CD4-positive, alpha-beta T cell treated with Interleukin-6 for 4 hours (primary cell): ENCODE measurements at places on chromosomes 3 and 15.

DNA sequence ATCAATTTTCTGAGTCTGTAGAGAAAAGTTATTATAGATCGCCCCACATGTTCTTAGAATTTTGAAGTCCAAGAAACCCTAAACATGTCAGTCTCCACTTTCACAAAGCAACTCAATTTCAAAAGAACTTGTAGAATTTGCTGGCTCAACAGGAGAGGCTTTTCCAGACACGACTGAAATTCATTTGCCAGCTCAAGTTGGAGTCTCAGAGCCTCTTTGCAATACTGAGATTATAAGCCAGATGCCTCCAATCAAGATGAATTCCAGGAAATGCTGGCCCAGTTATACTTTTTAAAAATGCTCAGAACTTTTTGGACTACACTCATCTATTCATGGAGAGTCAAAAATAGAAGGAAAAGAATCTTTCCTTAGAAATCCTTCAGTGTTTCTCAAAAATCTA, 56.9 kb upstream of the NLGN1 start:
- DNase-seq, result no peak

- DNase-seq, result no peak
Measured at GRCh38 chr3:107676469-107677309, 153.9 kb downstream of the BBX start.

GRCh38 chr15:89398896-89399237, 64.2 kb upstream of the POLG start:
- DNase-seq, result no peak

- no peak for DNase-seq
Measured at GRCh38 chr3:94132777-94133176, 69.9 kb downstream of the NSUN3 start.

- DNase-seq, result no peak
Measured at GRCh38 chr3:11724615-11725339, 81.1 kb upstream of the VGLL4 start.

DNA sequence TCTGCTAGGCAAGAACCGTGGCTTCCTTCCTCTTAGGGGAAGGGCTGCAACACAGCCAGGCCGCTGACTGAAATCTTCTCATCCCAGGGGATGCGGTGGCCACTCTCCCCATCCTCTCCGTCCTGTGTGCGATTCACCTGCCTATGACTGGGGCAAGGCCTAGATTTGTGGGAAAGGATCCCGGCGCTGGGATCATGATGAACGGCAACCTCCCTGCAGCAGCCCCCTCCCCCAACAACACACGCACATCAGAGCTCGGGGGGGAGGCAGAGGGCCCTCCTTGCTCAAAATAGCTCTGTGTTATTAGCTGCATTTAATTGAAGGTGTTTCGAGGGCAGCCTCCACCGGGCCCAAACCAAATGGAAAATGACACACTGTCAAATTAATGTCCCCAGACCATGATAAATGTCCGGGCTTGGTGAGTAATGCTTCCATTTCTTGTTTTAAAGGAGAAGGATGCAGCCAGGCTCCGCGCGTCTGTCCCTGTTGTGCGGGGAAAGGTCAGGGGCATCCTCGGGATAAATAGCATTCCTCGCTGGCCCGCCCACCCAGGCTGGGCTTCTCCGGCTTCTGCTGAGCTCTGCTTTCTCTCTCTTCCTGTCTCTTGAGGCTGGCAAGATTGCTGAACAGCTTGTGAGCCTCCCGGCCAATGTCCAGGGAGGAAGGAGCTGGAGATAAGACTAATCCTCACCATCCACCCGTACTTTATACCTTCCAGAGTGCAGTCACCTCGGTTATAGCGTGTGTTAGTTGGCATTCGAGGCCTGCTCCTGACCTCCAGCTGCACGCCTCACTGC, 56.4 kb upstream of the TLE3 start:
- DNase-seq, result no peak

DNA sequence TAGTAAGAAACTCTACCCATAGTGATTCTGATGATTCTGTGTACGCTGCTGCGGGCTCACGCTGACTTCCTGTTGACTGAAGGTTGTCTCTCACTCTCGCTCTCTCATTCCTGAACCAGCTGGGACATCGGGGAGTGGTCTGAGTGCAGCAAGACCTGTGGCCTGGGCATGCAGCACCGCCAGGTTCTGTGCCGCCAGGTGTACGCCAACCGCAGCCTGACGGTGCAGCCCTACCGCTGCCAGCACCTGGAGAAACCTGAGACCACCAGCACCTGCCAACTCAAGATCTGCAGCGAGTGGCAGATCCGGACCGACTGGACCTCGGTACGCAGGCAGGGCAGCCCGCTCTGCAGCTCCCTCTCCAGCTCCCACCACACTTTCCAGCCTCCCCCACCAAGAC, 63.6 kb upstream of the NR2E3 start:
- no peak for DNase-seq

- DNase-seq, result no peak
Measured at GRCh38 chr3:34213478-34213877, 415.0 kb downstream of the PDCD6IP start.

DNA sequence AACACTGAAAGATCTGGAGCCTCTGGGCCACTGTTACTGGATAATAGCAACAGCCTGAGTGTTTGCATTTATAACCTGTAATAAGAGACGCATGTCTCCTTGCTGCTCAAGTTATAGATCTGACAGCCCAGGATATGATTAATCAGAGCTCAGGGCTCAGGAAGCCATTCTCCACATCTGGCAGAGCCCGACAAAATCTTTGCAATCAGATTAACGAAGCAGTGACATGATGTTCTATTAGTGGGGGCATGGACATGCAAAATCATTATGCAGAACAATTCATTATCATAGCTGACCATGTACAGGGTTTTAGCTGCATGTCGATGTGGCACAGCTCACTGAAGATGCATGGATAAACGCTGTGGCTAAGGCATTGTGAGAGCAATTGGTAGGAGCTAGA, 730.3 kb downstream of the ZNF385D start:
- DNase-seq, result no peak

- DNase-seq, result no peak
Measured at GRCh38 chr3:57009367-57009766, 51.1 kb upstream of the SPATA12 start.

GRCh38 chr3:82410366-82410765, 648.9 kb upstream of the GBE1 start:
- no peak for DNase-seq

DNA sequence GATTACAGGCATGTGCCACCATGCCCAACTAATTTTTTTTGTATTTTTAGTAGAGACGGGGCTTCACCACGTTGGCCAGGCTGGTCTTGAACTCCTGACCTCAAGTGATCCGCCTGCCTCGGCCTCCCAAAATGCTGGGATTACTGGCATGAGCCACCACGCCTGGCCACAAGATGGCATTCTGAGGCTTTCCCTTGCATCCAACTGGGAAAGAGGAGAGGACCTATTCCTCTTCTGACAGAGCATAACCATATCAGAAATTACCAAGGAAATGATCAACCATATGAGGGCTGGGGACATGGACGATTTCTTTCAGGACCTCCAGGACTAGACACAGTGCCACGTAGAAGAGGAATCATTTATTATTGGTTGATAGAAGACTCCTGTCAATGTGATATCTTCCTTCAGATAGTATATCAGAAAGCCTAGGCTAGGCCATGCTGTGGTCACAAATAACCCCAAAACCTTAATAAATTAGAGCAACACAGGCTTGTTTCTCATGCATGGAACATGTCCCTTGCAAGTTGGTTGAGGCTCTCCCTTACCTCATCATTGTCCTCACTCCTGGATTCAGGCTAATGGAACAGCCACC, 372.3 kb upstream of the IL12A start:
- no peak for DNase-seq

GRCh38 chr3:139326707-139327106, 17.1 kb upstream of the MRPS22 start:
- DNase-seq, result no peak

DNA sequence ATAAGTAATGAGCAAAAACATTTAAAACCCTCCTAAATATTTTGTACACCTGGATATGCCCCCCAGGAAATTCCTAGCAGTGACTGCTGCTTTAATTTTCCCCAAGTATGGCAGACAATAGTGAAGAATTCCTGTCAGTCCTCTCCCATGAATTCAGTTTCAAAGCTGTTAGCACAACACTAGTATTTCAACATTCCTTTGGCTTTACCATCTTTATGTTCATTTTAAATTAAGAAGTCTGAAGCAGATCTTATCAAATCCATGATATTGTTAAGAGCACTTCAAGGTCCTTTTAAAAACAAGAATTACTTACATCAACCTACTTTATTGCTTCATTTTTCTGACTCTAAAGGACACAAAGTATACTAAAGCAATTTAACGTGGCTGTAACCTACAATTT, 28.8 kb upstream of the CDIN1 start:
- no peak for DNase-seq
